T-helper 9 cell (primary cell): ENCODE measurements at places on chromosomes 4 and X.

DNA sequence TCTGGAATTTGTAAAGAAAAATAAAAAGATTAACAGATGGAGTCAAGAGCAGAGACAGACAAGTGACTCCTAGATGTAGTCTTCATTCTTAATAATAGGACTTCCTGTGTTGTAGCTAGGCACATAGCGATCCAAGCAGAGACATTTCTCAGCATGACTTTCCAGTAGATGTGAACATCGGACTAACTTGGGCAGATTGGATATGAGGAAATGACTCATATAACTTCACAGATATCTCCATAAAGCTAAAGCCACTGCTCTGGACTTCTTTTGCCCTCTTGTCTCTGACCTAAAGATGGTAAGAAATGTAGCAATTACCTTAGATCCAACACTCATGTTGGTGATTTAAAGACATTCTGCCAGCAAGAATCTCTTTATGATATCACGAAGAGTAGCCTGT lies 131.7 kb downstream of the EPHA5 start:
- no peak for DNase-seq

DNA sequence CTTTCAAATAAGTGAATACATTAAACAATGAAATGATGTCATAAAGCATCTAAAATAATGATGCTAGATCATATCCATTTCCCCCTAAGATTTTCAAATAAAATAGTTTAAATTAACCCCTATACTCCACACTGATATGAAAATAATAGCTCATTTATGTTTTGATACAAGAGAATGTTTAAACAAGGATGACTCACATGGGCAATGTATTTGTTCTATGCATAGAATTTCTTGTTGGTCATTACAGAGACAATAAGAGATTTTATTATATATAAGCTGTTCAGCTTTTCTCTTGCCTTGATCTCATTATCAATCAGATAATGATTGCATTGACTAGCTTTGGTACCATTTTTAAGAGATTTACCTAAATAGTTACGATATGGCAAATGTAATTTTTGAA lies 411.7 kb downstream of the ARHGAP24 start:
- DNase-seq = no peak

DNA sequence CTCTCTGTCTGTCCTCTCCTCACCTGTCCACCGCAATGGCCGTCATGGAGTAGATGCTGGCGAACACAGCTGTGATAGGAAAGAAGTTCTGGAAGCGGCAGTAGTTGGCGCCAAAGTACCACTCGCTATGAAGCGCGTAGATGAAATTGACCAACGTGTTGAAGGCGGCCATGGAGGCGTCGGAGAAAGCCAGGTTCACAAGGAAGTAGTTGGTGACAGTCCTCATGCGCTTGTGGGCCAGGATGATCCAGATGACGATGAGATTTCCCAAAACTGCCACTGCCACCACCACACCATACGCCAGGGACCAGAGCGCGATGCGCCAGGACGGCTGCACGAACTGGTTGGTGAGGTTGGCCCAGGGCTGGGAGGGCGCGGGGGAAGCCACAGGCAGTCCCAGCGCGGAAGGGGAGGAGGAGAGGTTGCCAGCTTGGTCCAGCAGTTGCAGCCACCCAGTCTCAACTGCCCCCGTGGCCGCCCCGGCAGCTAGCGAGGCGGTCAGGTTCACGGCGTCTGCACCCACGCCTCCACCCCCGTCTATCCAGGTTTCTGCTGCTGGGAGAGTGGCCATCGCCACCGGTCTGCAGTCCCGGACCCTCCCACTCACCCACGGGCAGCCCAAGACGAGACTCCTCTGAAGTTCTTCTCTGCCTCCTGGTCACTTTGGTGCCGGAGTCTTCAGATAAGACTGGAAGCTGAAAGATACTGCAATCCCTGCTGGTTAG lies 518 bp downstream of the TACR3 start:
- DNase-seq = no peak

DNA sequence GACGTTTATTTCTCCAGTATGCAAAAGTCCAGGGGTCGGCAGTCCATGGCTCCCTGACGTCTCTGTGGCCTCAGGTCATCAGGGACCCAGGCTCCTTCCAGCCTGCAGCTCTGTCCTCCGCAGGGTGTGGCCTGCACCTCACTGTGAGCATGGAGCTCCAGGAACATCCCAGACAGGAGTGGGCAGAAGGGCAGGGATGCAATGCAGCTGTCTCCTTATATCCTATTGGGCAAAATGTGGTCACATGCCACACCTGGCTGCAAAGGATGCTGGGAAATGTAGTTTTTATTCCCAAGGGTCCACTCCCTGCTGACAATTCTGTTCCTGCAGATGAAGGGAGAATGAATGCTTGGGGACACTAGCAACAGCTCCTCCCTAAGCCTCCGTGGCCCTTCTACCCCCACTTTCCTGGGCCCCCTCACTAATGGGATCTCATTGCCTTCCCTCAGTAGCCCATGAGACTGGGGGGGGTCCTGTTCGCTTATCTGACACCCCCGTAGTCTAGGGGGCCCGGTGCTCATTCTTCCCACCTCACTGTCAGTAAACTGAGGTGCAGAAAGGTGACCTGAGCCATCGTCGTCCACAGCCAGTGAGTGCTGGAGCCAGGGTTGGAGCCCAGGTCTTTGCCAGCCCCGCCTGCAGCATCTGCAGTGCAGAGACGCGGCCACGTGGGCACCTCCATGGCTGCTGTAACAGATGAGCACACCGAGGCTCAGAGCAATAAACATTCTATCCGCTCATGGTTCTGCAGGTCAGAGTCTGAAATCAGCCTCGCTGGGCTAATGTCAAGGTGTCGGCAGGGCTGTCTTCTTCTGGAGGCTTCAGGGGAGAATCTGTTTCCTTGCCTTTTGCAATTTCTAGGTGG lies 5.9 kb upstream of the GRPEL1 start:
- no peak for DNase-seq

DNA sequence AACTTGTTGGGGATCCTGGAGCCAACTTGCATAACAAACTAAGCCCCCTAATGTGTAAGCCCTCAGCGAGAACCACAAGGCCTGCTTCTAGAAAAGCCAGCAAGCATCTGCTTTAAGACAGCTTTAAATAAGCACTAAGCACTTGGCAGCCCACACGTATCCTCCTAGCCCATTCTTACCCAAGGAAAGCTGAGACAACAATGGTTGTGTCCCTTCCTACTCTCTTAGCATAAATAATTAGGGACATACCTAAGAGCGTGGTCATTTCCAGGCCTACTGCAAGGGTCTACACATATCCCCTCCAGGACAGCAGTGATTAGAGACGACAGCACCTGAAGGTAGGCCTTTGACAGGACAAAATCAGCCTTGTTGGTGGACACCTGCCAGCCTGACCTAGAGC lies 322.8 kb upstream of the PPARGC1A start:
- no peak for DNase-seq

GRCh38 chr4:74385386-74385785 lies 20.4 kb downstream of the EREG start:
- no peak for DNase-seq

- no peak for DNase-seq
Measured at GRCh38 chr4:7402526-7402925, 32.2 kb downstream of the PSAPL1 start.

DNA sequence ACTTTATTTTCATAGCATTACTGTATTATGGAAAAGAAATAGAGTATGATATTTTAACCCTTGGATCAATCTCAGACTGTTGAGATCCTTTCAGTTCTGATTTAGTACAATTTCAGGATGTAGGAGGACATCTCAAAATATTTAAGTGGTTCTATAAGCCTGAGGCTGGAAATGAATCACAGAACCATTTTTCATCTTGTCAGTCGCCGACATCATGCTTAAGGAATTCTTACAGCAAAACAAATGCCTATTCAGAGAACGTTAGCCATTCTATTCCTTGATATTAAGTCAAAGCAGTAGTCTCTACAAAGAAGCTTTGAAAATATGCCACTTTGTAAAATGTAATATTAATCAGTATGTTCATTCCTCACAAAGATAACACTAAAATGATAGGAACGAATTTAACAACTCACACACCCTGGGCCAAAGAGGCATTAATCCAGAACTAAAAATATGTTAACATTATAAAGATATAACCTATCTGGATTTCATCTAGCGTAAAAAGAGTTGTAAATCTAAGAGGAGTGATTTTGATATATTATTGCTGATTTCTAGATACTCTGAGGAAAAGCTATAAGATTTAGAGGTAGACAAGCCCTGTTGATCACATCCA lies 152.0 kb downstream of the GASK1B start:
- DNase-seq = no peak

GRCh38 chrX:38664285-38664684 lies 102.9 kb downstream of the TSPAN7 start:
- DNase-seq = no peak

GRCh38 chr4:66972087-66972486 lies 573.2 kb downstream of the CENPC start:
- no peak for DNase-seq

DNA sequence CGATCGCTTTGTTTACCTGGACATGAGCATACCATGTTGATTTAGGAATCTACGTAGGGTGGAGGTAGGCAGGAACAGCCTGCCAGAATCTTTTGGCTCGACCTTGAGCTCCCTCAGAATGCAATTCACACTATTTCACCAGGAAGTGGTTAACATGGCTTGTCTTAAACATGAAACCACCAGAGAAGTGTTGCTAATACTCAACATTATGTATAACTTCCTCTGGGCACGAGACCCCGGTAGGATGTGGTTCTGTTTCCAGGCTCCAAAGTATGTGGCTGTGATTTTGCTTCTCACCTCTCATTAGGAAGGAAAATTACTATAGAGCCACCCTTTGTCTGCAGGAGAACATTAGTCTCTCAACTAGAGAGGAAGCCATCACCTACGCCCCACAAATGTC lies 59.0 kb upstream of the VCX3B start:
- DNase-seq = no peak

GRCh38 chrX:20665481-20665880 lies 398.8 kb upstream of the RPS6KA3 start:
- no peak for DNase-seq

DNA sequence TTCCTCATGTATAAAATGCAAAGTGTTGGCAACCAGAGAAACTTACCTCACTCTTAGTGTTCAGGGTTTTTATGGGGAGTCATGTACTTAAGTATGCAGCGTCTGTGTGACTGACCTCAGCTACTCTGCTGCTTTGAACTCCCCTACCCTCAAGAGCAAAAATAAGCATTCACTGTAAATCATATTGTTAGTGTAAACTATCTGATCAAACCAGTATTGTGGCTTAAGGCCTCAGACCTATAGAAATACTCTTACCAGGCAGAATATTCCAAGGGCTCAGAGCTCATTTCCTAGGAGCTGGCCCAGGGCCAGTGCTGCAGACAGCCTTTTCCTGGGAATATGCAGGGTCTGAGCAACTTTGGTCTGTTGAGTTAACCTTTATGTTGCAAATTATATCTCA lies 453.1 kb downstream of the CCSER1 start:
- DNase-seq = no peak

DNA sequence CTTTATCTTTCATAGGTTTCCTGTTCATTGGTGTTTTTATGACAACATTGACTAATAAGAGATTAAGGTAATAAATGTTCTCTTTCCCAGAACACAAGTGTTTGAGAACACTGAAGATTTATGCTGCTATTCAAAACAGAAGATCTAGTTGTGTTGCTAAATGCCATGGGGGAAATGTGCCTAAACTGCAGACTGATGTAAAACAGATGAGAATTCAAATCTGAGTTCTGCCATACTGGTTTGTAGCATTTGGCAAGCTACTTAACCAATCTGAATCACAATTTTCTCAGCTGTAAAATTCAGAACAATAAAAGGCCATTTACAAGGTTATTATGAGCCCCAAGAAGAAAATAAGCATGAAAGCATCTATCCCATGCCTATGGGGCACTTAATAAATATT lies 2.3 kb downstream of the SLC10A6 start:
- DNase-seq = no peak
